ENCODE measurements at places on chromosomes 1 and 21.
A peak's percentile ranks its signal among the peaks of the same experiment; 100 is the strongest.

GRCh38 chr1:180187626-180188025 lies 33.0 kb downstream of the QSOX1 start:
- DNase-seq, result no peak

- no peak for DNase-seq
Observed at GRCh38 chr1:160226623-160227022, 21.4 kb downstream of the PEA15 start.

- DNase-seq, result peak; percentile 72
Observed at GRCh38 chr1:43454270-43455011, 710 bp upstream of the HYI start.

DNA sequence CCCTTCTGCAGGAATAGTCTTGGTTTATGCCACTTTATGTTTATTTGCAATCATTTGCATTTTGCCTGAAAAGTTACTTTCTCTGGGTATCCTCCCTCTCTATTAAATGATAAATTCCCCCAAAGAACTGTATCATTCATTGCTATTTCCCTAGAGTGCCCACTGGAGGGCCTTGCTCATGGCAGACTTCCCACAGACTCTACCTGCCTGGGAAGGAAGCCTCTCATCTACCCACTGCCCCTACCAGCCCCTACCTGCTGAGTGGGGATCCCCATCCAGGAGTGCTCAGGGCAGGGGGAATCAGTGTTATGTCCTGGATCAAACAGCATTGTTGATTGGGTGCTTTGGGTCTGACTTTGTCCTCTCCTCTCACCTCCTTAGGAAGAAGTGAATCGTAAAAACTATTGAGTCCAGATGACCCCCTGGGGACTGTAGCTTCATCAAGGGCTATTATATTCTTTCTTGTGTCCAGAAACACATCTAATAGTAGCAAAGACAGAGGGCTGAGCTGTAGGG lies 6.8 kb upstream of the LRRN2 start:
- DNase-seq, result no peak

All from B cell (primary cell).